ENCODE measurements at places on chromosomes 12 and 14.

GRCh38 chr12:89344043-89344861 lies 8.0 kb downstream of the DUSP6 start:
- DNase-seq = no peak

GRCh38 chr12:93323625-93324329 lies 53.9 kb upstream of the NUDT4 start:
- no peak for DNase-seq

GRCh38 chr12:113407931-113408600 lies 4.4 kb upstream of the SDS start:
- DNase-seq = peak; percentile 60

- DNase-seq = no peak
These were observed 581.7 kb downstream of the DIO2 start for GRCh38 chr14:79629411-79630287.

GRCh38 chr14:82778601-82779000 lies 1244.9 kb upstream of the SEL1L start:
- DNase-seq = no peak

GRCh38 chr14:89336338-89336737 lies 80.7 kb downstream of the FOXN3 start:
- DNase-seq = no peak

- DNase-seq = no peak
These were observed 59.9 kb downstream of the STON2 start for GRCh38 chr14:81340201-81340600.

DNA sequence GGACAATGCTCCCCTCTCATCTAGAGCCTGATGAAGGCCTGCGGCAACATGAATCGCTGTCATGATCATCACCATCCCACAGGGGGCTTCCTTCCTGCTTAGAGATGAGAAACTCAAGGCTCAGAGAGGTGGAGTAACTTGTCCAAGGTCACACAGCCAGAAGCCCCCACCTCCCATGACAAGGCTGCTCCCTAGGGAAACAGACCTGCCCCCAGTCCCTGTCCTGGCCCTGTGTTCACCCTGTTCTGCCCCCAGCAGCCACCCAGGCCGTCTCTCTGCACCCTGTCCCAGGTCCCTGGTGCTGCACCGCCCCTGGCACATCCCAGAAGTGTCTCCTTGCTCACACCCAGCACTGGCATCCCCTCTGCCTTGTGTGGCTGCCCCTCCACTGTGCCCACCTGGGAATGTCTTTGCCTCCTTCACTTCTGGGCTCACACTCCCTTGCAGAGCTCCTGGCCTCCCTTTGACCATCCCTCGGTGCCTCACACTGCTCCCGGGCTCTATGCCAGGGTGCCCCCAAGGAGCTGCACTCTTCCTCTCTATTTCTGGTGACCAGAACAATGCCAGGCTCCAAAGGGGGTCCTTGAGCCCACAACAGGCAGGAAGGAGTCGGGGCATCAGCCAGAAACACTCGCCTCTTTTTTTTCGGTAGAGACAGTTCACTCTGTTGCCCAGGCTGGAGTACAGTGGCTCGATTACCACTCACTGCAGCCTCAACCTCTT lies 70.5 kb downstream of the BCL11B start:
- no peak for DNase-seq

- DNase-seq = no peak
These were observed 113.2 kb upstream of the EEA1 start for GRCh38 chr12:93042283-93042682.

GRCh38 chr12:27840229-27840999 lies 60.4 kb upstream of the MANSC4 start:
- DNase-seq = no peak

DNA sequence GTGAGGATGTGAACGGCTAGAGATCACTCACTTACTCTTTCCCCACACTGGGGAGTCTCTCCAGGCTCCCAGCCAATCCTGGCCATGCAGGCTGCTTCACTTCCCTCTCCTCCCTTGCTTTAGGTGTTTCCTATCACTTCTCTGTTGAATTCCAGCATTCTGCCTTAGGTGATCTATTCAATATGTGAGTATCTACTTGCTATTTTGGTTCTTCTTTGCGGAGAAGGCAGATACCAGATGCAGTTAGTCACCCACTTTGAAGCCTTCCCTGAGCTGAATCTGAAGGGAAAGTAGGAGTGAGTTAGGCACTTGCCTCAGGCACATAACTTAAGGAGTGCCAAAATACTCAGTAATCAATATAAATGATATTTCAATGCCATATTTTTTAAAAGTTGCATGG lies 36.0 kb upstream of the FAR2 start:
- no peak for DNase-seq

DNA sequence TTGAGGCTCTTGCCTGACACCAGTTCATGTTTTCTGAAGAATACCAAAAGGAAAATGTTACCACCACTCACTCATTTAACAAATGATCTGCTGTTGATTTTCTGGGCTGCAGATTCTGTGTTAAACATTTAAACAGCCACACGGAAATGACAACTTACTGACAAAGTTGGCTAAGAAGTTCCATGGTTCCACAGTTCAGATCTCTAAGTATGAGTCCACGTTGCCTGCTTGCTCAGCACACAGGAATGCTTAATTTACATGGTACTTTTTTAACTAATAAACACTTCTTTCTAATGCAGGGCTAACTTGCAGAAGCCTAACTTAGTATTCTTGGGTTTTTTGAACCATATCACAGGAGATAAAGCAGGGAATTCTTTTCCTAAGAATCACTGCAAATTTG lies 34.7 kb downstream of the PTGER2 start:
- peak; percentile 31 for DNase-seq

- DNase-seq = peak; percentile 59
These were observed 7.7 kb downstream of the HOXC8 start for GRCh38 chr12:54016478-54016964.

DNA sequence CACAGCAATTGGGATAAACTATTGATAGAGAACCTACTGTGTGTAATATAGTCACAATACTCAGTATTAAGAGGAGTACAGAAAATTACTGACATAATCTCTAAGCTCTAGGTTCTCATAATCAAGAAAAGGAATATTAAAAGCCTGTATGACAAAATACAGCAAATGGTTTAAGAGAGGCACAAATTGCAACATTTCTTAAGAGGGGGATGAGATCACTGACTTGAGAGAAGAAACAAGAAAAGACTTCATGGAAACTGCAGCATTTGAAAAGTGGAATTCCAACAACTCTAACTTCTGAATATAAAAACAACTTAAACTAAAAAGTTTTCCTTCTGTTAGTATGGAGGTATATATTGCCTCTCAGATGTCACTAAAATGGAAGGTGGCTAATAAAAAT lies 89.7 kb downstream of the NUMB start:
- DNase-seq = no peak

- no peak for DNase-seq
These were observed 69.1 kb downstream of the VCPKMT start for GRCh38 chr14:50047274-50047676.

DNA sequence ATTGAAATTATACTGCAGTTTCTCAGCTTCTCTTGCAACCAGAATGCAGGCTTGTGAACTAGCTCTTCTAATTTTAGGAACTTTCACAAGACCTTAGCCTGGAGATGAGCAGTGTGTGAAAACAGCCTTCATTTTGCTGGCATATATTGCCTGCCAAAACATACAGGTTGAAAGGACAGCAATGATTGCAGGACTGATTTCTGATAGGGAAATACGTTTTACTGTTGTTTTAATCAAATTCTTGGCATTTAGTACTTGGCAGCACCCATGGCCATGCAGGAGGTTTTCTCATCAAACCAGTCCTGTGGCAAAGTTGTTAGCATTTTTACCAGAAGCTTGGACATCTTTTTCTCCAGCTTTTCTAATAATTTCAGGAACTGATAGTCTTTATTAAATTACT lies 91.9 kb upstream of the MUCL1 start:
- no peak for DNase-seq

- DNase-seq = no peak
These were observed 69.9 kb upstream of the FOXN3 start for GRCh38 chr14:89486961-89487360.

DNA sequence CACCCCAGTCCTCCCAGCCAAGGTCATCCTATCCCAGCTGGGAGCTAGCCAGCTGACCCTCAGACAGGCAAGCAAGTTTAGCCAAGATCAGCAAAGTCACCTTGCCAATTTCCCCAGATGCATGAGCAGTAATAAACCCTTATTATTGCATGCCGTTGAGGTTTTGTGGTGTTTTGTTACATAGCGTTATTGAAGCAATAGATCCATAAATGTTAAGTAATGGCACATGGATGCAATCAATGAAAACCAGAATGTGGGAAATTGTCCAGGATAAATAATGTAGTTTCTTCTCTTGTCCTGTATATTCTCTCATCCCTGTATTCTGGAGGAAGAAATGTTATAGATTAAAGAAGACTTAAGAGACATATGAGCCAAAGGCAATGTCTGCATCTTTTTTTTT lies 18.0 kb upstream of the TMEM260 start:
- peak; percentile 15 for DNase-seq

DNA sequence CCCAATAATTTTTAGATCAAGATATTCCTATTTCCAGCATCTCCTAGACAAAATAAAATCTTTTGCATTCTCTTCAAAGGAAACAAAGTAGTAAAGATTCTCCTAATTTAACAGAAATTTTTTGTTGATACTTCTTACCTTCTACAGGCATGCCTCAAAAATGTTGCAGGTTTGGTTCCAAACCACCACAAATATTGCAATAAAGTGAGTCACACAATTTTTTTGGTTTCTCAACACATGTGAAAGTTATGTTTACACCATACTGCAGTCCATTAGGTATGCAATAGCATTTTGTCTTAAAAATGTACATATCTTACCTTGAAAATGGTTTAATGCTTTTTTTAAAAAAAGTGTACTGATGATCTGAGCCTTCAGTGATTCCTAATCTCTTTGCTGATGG lies 65.6 kb upstream of the USP15 start:
- DNase-seq = no peak

DNA sequence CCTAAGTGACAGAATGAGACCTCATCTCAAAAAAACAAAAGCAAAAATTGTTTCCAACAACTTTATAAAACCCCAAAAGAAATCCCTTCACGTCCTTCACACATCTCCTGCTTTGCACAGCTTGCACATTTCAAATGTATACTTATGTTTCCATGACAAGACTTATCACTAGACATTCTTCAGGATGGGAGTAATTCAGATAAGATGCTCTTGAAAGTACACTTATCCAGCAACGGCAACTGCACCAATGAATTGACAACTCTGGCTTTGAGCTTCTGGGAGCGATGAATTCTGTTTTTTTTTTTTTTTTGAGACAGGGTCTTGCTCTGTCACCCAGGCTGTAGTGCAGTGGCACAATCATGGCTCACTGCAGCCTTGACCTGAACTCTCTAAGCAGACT lies 30.8 kb upstream of the AKAP5 start:
- no peak for DNase-seq

GRCh38 chr14:87133073-87133801 lies 859.7 kb downstream of the GALC start:
- peak; percentile 78 for DNase-seq

GRCh38 chr12:14913381-14913781 lies 25.0 kb downstream of the ERP27 start:
- no peak for DNase-seq

DNA sequence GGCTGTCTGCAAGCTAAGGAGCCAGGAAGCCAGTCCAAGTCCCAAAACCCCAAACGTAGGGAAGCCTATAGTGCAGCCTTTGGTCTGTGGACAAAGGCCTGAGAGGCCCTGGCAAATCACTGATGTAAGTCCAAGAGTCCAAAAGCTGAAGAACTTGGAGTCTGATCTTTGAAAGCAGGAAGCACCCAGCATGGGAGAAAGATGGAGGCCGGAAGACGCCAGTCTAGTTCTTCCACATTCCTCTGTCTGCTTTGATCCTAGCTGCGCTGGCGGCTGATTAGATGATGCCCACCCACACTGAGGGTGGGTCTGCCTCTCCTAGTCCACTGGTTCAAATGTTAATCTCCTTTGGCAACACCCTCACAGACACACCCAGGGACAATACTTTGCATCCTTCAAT lies 58.5 kb downstream of the CAPS2 start:
- no peak for DNase-seq

GRCh38 chr12:106127338-106128126 lies 11.2 kb downstream of the NUAK1 start:
- no peak for DNase-seq

DNA sequence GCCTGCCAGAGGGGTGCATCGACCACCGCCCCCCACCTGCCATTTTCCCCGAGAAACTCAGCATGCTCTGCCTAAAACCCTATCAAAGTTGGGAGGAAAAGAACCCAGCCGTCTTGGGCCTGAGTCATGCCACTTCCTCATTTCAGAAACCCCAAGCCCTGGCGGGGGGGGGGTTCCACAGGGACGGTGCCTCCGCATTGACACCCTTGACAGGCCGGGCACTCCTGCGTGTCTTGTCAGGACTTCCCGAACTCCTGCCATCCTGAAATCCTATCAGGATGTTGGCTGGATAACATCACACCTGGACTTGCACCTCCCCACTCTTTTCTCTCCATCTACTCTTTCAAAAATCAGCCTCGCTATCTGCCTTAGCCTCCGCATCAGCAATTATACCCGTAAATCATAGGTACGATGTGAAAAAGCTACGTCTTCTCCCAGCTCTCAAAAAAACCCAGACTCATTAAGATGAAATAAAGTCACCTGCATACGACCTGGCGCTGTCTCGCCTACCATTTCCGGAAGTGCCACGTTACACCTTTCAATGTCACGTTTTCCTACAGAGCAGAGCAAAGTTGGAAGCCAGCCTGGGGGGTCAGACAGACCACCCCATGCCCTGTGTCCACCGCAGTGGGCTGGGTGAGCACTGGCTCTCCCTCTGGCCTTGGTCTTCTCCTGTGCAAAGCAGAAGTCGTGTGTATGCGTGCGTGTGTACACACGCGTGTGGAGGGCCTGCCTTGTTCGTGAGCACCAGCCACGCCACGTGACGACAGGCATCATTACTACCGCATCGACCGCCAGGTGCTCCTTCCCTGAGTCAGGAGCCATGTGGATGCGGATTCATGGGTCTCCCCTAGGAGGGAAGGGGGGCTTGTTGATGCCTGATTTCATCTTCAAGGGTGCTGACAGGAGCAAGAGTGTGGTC lies 96.7 kb downstream of the RFLNA start:
- peak; percentile 60 for DNase-seq

GRCh38 chr12:113227686-113228391 lies 6.6 kb downstream of the TPCN1 start:
- DNase-seq = no peak

GRCh38 chr12:130444061-130444460 lies 106.4 kb downstream of the PIWIL1 start:
- no peak for DNase-seq

GRCh38 chr12:128468926-128469325 lies 202.0 kb downstream of the TMEM132C start:
- DNase-seq = no peak

DNA sequence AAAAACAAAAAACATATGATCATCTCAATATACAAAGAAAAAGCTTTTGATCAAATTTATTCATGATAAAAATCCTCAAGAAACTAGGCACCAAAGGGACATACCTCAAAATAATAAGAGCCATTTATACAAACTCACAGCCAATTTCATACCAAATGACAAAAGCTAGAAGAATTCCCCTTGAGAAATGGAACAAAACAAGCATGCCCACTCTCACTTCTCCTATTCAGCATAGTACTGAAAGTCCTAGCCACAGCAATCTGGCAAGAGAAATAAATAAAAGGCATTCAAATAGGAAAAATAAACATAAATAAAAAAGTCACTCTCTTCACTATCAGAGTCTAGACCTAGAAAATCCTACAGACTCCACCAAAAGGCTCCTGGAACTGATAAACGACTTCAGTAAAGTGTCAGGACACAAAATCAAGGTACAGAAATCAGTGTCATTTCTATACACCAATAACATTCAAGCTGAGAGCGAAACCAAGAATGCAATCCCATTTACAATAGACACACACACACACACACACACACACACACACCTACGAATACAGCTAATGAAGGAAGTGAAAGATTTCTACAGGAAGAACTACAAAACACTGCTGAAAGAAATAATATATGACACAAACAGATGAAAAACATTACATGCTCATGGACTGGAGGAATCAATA lies 1486.2 kb upstream of the SEL1L start:
- DNase-seq = no peak

Measured in MG63 (cell line).